ENCODE measurements at places on chromosomes 2 and 18. TPM values are rescaled to one million over a fixed set of nuclear protein-coding genes. Genes with fewer than 3 reads are reported as not detected.

DNA sequence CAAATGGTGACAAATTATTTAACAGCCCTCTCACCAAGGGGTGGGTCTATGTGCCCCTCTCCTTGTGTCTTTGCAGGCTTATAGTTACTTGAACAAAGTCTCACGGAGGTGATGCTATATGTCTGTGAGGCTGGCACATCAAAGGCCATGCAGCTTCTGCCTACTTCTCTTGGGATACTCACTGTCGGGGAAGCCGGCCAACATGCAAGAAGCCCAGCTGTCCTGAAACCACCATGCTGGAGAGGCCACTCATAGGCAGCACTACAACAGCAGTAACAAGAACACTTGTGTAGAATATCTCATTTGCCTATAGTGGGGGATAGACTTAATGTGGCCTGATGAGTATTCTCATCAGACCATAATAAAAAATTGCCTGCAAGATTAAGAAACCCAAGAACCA, 233.7 kb upstream of the NCKAP5 start:
- DNase-seq, result no peak

DNA sequence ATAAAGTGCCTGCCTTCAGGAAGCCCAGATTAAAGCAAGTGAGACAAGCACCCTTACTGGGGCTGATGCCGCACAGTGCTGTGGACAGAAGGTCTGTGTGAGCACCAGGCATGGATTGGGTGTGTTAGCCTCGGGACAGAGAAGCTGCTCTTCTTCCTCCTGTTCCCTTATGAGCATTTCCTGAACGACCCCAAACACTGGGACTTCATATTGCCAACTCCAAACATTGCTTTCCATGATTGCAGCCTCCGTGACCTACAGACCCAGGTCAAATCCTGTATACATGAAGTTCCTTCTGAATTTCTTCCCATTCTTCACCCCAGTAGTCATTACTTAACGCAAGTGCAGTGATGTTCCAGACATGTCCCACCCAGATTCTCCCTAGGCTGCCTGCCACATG, 129.8 kb upstream of the ALKAL2 start:
- no peak for DNase-seq

- peak; percentile 77 for DNase-seq
These were observed 70.1 kb downstream of the QPCT start for GRCh38 chr2:37414470-37414949.

GRCh38 chr18:42742969-42743368, 372.5 kb downstream of the RIT2 start:
- no peak for DNase-seq

DNA sequence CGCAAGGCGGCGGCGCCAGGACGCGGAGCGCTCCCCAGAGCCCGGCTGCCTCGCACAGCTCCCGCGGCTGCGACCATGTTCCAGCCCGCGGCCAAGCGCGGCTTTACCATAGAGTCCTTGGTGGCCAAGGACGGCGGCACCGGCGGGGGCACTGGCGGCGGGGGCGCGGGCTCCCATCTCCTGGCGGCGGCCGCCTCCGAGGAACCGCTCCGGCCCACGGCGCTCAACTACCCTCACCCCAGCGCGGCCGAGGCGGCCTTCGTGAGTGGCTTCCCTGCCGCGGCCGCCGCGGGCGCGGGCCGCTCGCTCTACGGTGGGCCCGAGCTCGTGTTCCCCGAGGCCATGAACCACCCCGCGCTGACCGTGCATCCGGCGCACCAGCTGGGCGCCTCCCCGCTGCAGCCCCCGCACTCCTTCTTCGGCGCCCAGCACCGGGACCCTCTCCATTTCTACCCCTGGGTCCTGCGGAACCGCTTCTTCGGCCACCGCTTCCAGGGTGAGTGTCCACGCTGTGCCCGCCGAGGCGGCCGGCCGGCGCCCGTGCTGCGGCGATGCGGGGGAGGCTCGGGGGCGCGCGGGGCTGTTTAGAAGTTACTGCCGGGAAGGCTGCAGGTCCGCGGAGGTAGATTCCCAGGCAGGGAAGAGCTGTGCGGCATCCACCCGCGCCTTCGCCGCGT, 696 bp downstream of the EMX1 start:
- DNase-seq, result no peak

- no peak for DNase-seq
These were observed 758.4 kb upstream of the TMEFF2 start for GRCh38 chr2:192953116-192953515.

- DNase-seq, result no peak
These were observed 86.6 kb upstream of the EPC2 start for GRCh38 chr2:148557844-148558436.

DNA sequence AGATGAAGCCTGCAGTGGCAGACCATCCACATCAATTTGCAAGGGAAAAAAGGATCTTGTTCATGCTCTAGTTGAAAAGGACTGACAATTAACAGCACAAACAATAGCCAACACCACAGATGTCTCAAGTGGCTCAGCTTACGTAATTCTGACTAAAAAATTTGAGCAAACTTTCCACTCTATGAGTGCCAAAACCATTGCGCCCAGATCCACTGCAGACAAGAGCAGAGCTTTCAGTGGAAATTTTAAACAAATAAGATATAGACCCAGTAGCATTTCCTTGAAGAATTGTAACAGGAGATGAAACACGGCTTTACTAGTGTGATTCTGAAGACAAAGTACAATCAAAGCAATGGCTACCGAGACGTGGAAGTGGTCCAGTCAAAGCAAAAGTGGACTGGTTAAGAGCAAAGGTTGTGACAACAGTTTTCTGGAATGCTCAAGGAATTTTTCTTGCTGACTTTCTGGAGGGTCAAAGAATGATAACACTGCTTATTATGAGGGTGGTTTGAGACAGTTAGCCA, 12.0 kb upstream of the ZNF396 start:
- DNase-seq, result no peak

Gene COBLL1
- total RNA-seq, result 9.0 TPM

Gene ATOH8
- total RNA-seq, result 3.4 TPM

Gene CYRIA
- total RNA-seq, result 19.4 TPM

Gene PLCD4
- 0.93 TPM for total RNA-seq

Gene OTX1
- total RNA-seq, result not detected

Measured in glomerular endothelial cell (primary cell).